Activated T-helper 1 cell treated with Interleukin-2 at 50 U/mL for 16 hours (primary cell): ENCODE measurements at places on chromosomes 3 and 15.

GRCh38 chr3:107062310-107062709 lies 314.9 kb upstream of the CCDC54 start:
- no peak for DNase-seq

- no peak for DNase-seq
Measured at GRCh38 chr3:120763601-120764000, 21.1 kb downstream of the GTF2E1 start.

- no peak for DNase-seq
Measured at GRCh38 chr3:189781415-189781814, 150.2 kb downstream of the TP63 start.

- DNase-seq = no peak
Measured at GRCh38 chr3:117989982-117990381, 1044.7 kb downstream of the IGSF11 start.

DNA sequence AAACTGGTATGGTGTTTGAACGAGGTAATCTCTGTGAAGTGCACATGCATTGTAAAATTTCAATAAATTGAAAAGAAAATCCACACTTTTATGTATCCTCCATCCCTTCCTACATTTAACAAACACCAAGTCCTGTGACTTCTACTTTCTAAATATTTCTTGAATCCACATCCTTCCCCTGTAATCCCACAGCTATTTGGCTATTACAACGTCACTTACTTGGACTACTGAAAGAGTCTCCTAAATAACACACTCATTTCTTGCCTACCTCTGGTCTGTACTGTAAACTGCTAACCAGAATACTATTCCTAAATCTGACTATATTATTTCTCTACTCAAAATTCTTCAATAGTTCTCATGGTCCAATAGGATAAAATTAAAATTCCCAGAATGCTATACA lies 176.1 kb downstream of the NEK10 start:
- no peak for DNase-seq

DNA sequence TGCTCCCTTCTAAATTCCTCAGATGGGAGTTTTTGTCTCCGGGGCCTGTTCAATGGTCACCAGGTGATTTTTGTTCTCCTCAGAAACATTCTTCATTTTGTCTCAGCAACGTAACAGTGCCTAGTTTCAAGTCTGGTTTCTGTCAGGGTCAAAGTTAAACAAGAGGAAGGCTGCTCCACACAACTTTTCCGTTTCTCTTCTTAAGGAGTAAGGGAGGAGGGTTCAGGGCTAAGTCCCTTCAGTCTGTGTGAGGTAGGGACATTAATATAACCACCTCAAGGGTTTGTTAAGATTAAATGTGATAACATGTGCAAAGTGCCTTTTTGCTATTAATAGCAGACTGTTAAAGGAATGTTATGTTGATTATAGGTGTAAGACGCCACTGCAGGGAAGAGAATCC lies 41.8 kb downstream of the HOMER2 start:
- no peak for DNase-seq

GRCh38 chr3:73611176-73611575 lies 13.6 kb downstream of the PDZRN3 start:
- DNase-seq = no peak

- no peak for DNase-seq
Measured at GRCh38 chr3:53744351-53744750, 101.9 kb downstream of the CHDH start.

DNA sequence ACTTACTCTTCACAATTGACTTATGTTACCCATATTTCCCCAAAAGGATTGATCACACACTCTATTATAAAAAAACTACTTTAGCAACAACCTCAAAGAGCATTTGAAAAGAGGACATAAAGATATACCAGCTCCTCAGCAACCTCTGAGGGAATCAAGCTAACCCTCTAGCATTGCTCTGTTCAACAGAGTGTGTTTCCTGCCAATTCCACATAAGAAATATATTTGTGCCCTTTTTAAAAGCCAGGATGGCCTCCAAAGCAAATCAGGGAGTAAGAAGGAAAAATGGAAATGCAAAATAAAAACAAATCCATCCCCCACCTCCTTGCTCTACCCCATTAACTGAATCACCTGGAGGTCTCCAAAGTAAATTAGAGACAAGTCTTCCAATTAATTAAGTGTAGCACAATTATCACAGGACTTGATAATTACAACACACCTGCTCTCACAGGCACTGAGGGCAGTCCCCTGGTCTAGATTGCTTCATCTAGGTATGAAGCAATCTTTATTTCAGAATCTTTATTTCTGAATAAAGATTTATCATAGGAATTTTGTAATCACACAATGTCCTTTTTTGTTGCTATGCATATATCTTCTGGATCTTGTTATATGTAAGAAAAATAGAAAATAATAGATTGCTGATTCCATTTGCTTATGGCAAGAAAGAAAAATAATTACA lies 34.8 kb downstream of the GPR176 start:
- no peak for DNase-seq

GRCh38 chr15:68234060-68234459 lies 4.5 kb upstream of the CLN6 start:
- DNase-seq = no peak

DNA sequence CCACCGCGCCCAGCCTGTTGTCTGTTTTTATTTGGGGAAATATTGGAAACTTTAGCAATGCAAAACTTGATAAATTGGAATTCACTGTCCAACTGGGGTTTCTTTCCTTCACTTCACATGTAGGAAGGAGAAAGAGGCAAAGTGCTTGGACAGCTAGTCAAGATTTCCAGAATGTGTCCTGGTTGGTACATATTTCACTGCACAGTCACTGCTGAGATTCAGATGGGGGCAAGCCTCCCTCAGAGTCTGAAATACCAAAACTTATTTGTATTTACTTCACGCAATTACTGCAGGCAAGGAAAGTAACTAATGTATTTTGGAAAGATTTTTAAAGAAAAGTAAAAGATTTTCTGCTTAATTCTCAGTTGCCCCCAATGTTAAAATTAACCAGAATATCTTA lies 21.0 kb downstream of the LRRC31 start:
- DNase-seq = no peak

- DNase-seq = no peak
Measured at GRCh38 chr3:34011171-34012101, 213.0 kb downstream of the PDCD6IP start.

DNA sequence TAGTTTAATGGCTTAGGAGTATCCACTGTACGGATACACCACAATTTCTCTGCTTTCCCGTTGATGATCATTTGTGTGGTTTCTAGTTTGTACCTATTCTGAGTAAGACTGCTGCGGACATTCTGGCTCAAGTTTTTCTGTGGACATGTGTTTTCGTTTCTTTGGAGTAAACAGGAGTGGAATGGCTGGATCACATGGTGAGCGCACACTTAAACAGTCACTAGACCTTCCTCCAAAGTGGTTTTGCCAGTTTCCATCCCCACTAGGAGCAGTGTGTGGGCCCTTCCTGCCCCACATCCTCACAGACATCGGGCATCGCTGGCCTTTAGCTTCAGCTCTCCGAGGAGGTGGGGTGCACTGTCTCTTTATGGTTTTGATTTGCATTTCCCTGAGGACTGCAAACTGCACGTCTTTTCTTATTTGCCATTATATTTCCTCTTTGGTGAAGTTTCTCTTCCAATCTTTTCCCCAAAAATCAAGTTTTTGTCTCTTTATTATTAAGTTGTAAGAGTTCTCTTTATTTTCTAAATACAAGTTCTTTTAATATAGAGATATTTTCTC lies 94.1 kb downstream of the VGLL4 start:
- DNase-seq = no peak

DNA sequence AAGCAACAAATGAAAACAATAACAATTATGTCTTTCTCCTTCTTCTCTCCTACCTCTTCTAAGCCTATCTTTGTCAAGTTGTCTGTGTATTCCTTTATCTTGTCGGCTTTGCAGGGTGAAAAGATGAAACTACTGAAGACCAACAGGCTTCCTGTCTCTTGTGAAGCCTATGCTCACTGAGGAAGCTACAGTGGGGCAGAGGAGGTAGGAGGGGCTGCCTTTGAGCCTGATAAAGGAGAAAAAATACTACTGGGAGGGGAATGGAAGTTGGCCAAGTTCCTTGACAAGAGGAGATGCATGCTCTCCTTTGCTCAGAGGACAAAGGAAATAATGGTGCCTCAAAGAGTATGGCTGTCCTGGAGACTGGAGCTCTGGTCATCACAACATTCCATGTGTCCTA lies 92.0 kb downstream of the IGSF11 start:
- no peak for DNase-seq

- no peak for DNase-seq
Measured at GRCh38 chr3:70702132-70702531, 389.7 kb upstream of the MDFIC2 start.

GRCh38 chr3:60337421-60337820 lies 913.8 kb downstream of the FHIT start:
- DNase-seq = no peak

- DNase-seq = no peak
Measured at GRCh38 chr3:80395023-80395422, 627.2 kb upstream of the ROBO1 start.

GRCh38 chr15:78347586-78348543 lies 7.7 kb downstream of the CRABP1 start:
- no peak for DNase-seq

GRCh38 chr3:184344579-184345316 lies 7.3 kb downstream of the FAM131A start:
- no peak for DNase-seq

DNA sequence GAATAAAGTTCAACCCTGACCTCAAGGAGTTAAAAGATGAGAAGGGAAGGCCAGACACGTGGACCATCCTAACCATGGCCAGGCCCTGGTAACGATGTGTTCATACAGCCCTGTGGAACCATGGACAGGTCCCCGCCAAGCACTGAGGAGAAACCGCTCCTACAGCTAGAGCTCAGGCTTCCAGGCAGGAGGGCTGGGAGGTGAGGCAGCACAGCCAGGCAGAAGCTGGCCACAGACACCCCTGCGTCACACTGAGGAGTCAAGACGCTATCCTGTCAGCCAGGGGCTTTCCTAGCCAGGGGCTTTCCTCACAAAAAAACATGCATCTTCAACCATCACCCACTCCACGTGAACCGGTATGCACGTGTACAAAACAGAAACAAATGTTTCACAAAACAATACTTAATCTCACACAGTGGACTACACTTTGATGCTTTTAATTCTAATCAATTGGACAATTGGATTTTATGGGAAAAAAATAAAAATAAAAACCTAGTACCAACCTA lies 73.2 kb downstream of the TBC1D2B start:
- no peak for DNase-seq

- DNase-seq = no peak
Measured at GRCh38 chr15:25065286-25065685, 110.5 kb downstream of the SNRPN start.

DNA sequence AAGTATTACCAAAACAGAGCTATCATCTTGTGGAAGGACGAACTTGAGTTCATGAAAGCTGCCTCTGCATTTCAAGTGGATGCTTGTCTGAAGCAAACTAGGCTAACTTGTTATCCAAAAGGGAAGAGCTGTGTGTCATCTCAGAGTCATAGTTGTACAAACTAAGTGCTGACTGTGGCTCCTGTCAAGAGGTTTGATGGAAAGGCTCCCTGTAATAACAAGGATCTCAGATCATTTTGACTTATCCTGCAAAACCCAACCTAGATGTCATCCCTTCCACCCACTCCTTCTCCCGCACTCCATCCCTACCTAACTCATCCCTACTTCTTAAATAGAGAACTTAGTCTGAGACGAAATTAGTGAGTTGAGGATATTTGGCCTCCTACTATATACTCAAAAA lies 110.8 kb downstream of the NR2E3 start:
- DNase-seq = no peak

- no peak for DNase-seq
Measured at GRCh38 chr3:74173090-74173489, 441.4 kb downstream of the CNTN3 start.

DNA sequence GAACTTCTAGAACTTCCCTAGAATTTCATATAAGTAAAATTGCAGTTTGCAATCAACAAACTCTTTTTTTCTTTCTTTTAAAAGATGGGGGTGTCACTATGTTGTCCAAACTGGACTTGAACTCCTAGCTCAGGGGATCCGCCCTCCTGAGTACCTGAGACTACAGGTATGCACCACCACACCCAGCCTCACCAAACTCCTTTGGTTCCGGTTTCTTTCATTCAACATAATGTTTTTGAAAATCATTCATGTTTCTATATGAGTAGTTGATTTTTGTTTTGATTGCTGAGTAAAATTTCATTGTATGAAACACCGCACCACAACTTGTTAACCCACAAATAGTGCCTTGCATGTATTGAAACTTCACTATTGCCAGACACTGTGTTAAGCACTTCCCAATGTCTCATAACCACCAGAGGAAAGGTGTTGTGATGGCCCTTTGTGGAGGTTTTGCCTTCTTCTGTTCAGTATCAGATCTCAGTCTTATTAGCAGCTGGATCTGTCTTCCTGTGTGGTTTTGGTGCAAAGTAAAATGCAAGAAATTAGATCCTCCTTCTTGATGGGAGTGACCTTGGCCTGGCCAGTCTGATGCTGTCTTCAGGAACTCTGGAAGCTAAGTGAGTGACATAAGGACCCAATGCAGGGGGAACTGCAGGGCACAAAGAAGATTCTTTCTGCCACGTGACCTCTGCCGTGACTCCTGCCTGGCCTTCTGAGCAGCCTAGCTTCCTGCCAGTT lies 78.8 kb upstream of the UBE2E1 start:
- no peak for DNase-seq

GRCh38 chr3:32734756-32735155 lies 49.8 kb downstream of the CNOT10 start:
- no peak for DNase-seq

GRCh38 chr15:77807115-77807514 lies 174.4 kb upstream of the LINGO1 start:
- no peak for DNase-seq

- DNase-seq = no peak
Measured at GRCh38 chr15:70071799-70072198, 25.9 kb downstream of the TLE3 start.

GRCh38 chr15:35394416-35394815 lies 151.5 kb downstream of the DPH6 start:
- DNase-seq = no peak

DNA sequence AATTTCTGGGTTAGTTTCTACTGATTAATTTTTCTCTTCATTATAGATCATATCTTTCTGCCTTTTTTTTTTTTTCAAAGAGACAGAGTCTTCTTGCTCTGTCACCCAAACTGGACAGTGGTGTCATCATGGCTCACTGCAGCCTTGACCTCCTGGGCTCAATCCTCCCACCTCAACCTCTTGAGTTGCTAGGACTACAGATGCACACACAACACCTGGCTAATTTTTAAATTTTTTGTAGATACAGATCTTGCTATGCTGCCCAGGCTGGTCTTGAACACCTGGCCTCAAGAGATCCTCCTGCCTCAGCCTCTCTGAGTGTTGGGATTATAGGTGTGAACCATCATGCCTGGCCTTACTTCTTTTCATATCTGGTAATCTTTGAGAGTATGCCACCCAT lies 73.3 kb upstream of the SLCO2A1 start:
- no peak for DNase-seq

DNA sequence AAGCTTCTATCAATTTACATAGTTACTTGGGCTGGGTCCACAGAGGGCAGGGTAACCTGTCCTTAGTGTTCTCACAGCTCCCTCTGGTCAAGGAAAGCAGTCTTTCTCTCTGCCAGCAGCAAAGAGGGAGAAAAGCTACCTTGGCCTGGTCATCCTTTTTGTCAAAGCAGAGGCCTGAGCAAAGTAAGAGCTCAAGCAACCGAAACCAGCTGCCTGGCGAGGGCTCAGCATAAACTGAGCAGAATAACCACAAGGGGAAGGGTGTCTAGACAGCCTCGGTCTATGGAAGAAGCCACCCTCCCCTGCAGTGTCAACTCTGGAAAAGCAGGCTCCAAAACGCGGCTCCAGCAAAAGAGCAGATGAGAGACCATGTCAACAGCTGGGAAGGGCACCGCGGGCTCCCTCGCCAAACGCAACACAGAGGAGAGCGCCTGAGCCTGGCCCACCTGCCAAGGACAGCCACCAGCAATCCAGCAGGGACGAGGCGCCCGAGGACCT lies 17.4 kb downstream of the LRIG1 start:
- DNase-seq = no peak

GRCh38 chr3:69747511-69748258 lies 8.4 kb downstream of the MITF start:
- DNase-seq = no peak
